ENCODE measurements at places on chromosomes 12 and 14.
A peak's percentile ranks its signal among the peaks of the same experiment; 100 is the strongest.

GRCh38 chr14:60195179-60195810, 30.1 kb upstream of the DHRS7 start:
- DNase-seq: peak; percentile 14

DNA sequence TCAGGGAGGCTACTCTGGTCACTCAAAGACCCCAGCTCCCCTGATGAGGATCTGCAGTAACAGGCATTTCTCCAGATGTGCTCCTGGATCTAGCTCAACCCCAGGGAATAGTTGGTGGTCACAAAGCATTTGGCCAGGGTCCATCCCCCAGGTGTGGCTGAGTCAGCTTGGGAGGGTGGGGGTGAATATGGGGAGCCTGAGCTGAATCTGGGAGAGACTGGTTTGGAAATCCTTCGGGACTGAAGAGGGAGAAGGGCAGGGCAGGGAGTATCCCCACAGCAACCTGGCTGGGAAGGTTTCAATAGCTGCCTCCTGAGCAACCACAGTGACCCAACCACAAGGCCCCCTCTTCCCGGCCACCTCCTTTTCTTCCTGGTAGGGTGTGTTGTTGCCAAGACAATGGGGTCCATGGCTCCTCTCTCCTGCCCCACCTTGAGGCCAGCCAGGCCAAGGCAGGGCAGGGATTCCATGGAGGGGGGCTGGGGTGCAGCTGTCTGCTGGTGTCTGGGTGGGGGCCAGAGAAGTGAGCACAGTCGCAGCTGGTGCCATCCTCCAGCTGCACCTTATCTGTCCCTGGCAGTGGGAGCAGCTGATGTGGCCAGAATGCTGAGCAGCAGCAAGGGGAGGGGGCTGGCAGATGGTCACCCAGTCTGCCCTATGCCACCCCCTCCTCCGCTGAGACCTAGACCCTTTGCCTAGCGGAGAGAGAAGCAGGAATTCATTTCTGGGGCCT, 5.5 kb downstream of the ASIC1 start:
- DNase-seq: no peak

DNA sequence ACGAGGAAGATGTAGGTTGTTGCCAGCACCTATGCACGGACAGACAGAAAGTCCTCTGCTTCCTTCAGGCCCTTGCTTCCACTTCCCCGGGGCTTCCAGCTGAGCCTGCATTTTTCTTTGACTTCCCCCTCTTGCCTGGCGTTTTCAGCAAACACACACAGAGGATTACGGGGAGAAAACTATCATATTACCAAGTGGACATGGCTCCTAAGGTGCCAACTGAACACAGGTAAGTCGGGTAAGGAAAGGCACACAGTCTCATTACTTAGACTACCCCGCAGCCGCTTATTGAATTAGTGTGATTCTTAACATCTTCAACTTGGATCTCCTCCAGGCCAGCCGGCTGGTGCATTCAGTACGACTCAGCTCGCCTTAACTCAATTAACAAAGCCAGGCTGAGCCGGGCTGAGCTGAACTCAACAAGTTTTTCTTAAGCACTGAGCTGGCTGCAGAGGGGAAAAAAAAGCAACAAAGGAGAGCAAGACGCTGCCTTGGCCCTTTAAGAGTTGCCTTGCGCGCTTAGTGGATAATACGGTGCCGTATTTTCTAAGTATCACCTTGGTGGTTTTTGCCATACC, 19.2 kb upstream of the MAP1LC3B2 start:
- DNase-seq: no peak

DNA sequence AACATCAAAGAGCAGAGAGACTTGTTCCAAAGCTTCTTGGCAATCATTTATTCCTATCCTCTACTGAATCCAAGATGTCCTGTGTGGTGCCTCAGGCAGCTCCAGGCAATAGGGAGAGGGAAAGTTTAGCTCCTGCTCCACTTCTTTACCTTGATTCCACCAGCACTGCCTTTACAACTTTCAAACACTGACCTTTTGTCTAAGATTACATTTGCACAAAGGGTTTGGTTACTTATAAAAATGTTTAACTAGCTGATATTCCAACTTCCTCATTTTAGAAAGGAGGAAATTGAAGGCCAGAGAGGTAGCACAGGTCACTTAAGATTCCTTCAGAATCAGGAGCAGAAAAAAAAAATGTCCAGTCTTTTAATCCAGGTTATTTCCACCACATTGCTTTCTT, 192.7 kb downstream of the BTG1 start:
- no peak for DNase-seq

DNA sequence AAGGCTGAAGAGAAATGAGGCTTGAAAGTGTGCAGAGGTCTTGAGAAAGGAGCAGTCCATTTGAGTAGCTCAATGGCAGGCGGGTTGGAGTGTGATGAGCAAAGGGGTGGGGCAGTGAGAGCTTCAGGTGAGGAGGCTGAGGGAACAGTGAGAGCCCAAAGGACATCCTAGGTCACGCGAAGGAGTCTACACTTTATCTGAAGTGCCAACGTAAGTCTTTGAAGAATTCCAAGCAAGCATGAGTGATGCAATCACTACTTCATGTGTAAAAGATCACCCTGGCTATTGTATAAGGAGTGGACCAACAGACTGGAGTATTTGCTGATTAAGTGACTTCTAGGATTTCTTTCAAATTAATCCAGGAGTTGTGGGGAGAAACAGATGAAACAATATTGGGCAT, 159.9 kb upstream of the HIF1A start:
- DNase-seq: no peak

DNA sequence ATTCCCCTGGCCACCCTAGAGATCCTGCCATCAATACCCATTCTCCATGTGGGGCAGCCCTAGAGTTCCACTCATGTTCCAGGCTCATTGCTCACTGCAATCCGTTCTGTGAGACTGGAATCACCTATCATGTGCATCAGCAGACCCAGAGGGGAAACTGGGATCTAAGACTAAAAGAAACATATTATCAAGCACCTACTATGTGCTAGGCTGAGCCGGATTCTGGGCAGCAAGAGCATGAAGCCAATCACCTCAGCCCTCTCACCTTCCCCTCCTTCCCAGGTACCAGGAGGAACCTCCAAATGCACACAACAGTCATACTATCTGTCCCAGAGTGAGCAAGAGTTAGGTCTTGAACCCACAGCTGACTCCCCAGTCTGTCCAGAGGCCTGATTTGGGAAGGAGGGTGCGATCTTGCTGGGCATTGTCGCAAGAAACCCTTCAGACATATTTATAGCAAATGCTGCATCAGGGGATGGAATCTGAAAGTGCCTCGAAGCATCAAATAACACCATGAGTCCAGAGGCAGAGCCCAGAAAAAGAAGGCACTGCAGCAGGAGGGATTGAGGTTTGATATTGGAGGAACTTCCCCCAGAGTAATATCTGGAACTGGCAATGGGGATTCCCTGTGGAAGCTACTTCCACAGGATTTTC, 6.7 kb upstream of the CACNB3 start:
- DNase-seq: no peak

- DNase-seq: no peak
Measured at GRCh38 chr14:88791629-88792472, 902 bp downstream of the EML5 start.

DNA sequence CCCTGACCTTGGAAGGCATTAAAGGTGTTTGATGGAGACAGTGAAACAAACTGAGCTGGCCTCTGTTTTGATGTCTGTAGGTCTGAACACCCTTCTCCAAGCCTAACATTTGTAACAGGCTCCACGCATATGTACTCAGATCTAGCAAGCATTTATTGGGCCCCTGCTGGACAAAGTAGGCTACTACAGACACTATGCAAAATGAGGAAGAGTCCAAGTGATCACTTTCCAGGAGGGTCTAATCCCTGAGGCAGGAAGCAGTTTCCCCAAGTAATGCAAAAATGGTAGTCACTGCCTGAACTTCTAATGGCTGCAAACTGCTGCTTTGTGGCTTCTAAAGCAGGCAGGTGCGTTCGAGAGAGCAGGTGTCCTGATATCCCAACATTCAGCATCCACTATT, 405.8 kb downstream of the MED13L start:
- DNase-seq: no peak

GRCh38 chr12:31210541-31210940, 115.4 kb downstream of the SINHCAF start:
- no peak for DNase-seq

DNA sequence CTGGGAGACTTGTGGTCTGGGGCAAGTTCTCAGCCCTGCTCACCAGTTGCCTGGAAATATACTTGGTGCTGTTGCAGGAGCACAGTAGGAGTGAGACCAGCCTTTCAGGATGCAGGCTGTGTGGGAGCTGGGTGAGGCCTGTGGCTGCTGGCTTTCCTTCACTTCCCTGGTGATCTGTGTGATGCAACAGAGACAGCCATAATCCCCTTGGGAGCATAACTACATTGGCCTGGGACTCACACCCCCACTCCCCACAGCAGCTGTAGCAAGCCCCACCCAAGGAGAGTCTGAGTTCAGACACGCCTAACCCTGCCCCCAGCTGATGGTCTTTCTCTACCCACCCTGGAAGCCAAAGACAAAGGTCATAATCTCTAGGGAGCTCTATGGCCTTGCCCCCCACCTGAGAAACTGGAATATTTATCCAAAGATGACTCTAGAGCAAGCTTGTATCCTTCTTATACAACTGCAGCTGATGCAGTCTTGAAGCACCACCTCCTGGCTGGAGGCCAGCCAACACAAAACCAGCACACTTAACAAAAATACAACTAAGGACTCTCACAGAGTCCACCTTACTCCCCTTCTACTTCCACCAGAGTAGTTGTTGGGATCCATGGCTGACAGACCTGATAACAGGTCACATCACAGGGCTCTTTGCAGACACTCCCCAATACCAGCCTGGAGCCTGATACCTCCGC, 190.4 kb upstream of the CPNE8 start:
- no peak for DNase-seq

- no peak for DNase-seq
Measured at GRCh38 chr12:84763107-84763506, 149.5 kb downstream of the SLC6A15 start.

- DNase-seq: no peak
Measured at GRCh38 chr14:104685216-104685997, 4.0 kb upstream of the INF2 start.

GRCh38 chr12:95173392-95174251, 43.6 kb downstream of the FGD6 start:
- no peak for DNase-seq

- DNase-seq: no peak
Measured at GRCh38 chr12:98870504-98870903, 225.4 kb downstream of the APAF1 start.

DNA sequence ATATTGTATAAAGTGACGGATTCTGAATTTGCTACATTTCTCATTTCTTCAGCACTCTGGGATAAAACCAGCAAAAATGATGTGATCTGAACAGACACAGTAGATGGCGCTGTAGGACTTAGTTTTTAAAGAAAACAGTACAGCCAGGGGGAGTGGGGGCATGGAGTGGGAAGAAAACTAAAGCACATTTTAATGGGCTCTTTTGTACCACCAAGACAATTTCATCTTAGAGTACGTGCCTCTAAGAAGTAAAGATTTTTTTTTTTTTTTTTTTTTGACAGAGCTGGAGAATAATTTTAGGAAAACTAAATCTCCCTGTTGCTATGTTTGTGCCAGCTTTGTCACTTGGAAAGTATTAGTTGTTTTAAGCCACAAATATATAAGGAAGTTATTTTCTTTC, 124.4 kb downstream of the RAD51B start:
- peak; percentile 58 for DNase-seq

DNA sequence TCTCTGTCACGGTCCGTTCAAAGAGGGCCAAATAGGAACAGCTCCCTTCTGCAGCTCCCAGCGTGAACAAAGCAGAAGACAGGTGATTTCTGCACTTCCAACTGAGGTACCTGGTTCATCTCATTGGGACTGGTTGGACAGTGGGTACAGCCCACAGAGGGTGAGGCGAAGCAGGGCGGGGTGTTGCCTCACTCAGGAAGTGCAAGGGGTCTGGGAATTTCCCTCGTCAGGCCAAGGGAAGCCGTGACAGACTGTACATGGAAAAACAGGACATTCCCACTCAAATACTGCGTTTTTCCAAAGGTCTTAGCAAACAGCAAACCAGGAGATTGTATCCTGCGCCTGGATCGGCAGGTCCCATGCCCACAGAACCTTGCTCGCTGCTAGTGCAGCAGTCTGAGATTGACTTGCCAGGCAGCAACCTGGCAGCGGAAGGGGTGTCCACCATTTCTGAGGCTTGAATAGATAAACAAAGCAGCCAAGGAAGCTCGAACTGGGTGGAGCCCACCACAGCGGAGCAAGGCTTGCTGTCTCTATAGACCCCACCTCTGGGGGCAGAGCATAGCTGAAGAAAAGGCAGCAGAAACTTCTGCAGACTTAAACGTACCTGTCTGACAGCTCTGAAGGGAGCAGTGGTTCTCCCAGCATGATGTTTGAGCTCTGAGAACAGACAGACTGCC, 22.7 kb downstream of the SLC38A1 start:
- DNase-seq: no peak

DNA sequence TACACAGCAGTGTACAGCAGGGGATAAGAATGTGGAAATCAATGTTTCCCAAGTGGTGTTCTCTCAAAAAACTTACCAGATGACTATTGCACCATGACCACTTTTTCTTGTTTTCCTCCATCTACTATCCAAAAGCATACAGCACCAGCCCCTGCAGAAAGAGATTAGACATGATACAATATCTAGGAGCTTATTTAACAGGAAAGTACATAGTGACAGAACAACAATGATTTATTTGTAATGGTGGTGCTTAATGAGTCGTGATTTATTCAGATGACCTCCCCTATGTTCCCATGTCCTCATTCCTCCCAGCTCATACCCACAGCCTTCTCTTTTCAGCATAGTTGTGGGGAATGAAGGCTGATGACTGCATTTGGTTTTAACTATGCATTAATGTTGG, 413.6 kb downstream of the BTG1 start:
- no peak for DNase-seq

DNA sequence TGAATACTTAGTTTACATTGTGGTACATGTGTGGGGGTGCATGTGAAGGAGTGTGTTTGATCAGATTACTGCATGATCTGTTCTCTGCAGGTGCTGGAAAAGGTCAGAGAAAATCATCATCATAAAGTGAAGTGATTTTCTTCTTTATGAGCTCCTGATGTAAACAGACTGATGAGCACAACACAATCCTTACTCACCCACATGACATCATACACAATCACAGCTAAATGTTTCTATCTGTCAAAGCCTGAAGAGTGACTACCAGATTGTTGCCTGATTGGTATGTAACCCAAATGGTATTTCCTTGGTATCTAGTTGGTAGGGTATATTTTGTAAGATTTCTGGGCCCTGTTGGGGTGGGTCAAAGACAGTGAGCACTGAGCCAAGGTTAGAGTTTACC, 270.8 kb downstream of the FOXG1 start:
- no peak for DNase-seq

GRCh38 chr12:124767066-124767821, 96.4 kb downstream of the SCARB1 start:
- peak; percentile 78 for DNase-seq

DNA sequence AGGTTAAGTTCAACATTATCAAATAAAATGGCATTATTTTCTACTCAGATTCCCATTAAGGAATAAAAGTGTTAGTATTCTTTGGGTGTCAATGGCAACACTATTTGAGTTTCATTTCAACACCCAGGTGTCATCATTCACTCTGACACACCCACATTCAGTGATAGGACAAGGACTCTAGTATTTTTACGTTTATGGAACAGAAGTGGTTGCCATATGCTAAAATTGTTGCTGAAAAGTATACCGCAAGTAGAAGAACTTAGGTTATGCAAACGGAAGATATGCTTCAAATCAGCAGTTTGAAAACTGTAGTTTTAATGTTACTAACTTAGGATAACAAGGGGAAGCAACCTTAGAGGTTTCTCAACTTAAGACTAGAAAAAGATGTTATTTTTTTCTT, 20.0 kb upstream of the SGPP1 start:
- DNase-seq: no peak
